Transverse colon (tissue), 4 donors: ENCODE measurements at places on chromosomes 7 and 10. TPM values are rescaled to one million over a fixed set of nuclear protein-coding genes. Genes with fewer than 3 reads are reported as not detected.

The WEE2 gene
- not detected for total RNA-seq

The BMPR1A gene
- total RNA-seq: 44.6 TPM

- no peak for DNase-seq
Measured at GRCh38 chr10:130244031-130244927, 108.1 kb downstream of the GLRX3 start.

DNA sequence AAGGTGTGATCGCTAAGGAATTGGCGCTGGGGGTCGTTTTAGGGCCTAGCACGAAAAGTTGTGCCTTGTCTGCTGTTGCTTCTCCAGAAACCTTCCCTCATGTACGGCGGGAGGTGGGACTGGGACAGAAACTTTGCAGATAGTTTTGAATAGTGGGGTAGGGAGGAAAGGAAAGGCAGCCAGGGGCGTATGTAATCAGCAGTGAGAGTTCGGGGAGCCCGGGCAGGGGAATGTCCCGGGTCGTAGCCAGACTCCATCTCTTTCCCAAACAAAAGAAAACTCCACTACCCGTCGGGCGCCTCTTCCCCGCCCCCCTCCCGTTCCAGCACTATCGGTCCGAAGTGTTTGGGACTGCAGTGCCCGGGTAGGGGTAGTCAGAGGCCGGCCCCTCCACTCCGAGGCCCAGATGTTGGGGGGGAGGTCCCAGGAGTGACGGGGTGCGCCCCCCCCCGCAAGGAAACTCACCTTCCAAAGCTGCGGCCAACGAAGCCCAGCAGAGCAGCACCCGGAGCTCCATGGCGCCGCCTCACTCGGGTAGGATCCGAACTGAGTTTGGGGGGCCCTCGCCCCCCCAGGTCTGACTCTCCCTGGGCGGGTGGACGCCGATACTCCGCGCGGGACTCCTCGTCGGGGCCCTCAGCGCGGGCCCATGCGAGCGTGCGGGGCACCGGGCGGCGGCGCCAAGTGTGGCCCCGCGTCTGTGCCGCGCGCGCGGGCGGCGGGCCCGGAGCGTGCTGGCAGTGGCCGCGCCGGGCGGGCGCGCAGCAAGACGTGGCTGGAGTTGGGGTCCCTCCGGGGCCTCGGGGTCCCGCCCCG, 601 bp downstream of the EPHB4 start:
- no peak for DNase-seq

The FAM25A gene
- total RNA-seq: not detected
